Stimulated activated CD8-positive, alpha-beta memory T cell treated with anti-CD3 and anti-CD28 coated beads, Interleukin-7, amount 100 ng/mL, for 1 hour (primary cell): ENCODE measurements at places on chromosomes 1 and 21.

DNA sequence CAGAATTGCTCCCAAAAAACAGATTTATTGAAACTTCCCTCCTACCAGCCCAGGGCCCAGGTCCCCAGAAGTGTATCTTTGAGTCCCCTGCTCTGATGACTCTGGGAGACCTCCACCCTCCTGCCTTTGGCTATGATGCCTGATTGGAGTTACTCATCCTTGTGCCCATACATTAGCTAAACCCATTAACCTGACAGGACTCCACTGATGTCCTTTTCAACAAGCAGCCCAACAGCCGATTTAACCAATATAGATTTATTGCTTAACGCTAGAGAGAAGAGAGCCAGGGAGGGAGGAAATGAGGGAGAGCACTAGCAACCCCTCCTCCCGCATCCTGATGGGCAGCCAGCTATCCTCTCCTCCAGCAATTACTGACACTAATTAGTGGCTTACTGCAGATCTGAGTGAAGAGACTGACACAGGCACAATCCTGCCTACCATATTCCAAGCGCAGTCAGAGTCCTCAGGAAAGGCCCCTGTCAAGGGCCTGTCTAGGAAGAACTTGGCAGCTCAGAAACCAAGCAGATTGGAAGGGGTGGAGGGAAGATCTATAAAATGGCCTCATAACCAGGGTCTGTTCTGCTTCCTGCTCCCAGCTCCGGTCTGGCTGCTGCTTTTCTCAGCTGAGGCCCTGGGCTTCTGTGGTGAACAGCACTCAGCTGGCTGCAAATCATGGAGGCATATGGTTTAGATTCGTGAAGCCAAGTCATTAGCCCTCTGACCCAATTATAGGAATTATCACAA is 484.5 kb upstream of the DAB1 start:
- no peak for DNase-seq

- no peak for DNase-seq
Observed at GRCh38 chr1:54280651-54281050, 80.7 kb downstream of the MRPL37 start.

- DNase-seq = no peak
Observed at GRCh38 chr1:96722958-96723357, 1.4 kb downstream of the PTBP2 start.

DNA sequence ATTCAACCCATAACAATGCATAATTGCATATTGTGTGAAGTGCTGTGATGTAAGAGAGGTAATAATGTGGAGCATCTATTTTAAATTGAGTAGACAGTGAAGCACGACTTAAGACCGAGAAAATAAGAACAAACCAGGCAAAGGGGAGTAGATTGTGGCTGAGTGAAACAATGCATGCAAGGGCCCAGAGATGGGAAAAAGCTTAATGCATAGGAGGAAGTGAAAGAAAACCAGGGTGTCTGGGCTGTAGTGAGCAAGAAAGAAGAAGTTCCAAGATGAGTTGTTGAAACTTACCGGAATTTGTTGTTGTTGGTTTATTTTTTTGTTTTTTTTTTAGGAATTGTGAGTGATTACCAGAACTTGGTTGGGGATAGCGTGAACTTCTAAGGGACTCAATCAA is 104.7 kb downstream of the SNX7 start:
- no peak for DNase-seq

GRCh38 chr1:29344336-29344735 is 108.0 kb downstream of the PTPRU start:
- no peak for DNase-seq

DNA sequence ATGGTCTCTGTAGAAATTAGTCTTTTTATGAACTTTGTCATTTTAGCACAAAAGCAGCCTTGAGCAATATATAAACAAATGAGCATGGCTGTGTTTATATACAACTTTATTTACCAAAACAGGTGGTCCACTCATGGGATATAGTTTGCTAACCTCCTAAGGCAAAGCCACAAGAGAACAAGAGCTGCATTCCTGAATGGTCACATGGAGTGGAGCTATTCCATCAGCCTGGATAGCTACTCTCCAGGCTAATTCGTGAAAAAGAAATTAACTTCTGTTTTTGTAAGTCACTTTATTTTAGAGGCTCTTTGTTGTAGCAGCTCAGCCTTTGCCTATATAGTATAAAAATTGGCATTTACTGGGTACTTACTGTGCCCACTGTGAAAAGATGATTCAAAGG is 163.3 kb upstream of the FAM78B start:
- no peak for DNase-seq

DNA sequence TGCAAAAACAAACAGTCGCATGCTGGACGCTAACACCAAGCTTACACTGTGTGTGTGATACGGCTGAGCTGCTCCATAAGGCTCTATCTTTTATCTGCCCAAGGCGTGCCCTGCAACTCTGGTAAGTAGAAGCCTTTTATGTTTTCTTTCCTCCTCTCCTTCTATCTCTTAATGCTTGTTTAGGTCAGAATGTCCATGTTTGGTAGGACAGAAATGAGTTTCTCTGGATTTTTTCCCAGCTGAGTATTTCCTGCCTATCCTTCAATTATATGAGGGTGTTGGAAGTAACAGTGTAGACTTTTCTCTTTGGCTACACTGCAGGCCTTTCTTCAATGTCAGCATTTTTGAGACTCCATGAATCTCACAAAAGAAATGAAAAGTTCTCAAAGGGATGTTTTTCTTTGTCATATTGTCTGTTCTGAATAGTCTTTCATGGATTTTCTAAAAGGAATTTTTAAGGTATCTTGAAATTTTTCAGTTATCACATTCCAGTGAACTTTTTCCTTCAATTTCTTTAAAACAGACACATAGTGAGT is 124.2 kb downstream of the MACF1 start:
- no peak for DNase-seq
